ENCODE measurements at places on chromosomes 7 and 10. TPM values are rescaled to one million over a fixed set of nuclear protein-coding genes. Genes with fewer than 3 reads are reported as not detected.

ST8SIA6 gene
- total RNA-seq = not detected

SFRP5 gene
- not detected for total RNA-seq

TDRD1 gene
- not detected for total RNA-seq

TMEM273 gene
- total RNA-seq = 0.37 TPM

- DNase-seq = no peak
Observed at GRCh38 chr7:102046373-102047117, 229.1 kb downstream of the CUX1 start.

DNA sequence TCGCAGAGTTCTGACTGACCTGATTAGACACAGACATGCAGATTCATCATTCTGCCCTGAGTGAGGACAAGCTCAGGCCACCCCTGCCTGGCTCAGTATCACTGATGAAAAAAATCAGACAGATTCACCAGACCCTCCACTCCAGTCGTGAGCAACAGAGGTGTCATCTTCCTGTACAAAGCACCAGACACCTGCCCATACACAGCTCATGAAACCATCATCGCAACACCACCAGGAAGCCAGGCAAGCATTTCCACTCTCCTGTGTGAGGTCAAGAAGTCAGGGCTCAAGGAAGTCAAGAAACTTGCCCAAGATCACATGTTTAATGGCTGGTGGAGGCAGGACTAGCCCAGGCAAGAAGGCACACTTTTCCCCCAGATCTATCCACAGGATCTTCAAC is 163.0 kb downstream of the CALN1 start:
- no peak for DNase-seq

All from neural crest cell (in vitro differentiated cells).